ENCODE measurements at places on chromosomes 16 and 17.

GRCh38 chr17:81402981-81403467 lies 7.8 kb downstream of the BAHCC1 start:
- no peak for DNase-seq

DNA sequence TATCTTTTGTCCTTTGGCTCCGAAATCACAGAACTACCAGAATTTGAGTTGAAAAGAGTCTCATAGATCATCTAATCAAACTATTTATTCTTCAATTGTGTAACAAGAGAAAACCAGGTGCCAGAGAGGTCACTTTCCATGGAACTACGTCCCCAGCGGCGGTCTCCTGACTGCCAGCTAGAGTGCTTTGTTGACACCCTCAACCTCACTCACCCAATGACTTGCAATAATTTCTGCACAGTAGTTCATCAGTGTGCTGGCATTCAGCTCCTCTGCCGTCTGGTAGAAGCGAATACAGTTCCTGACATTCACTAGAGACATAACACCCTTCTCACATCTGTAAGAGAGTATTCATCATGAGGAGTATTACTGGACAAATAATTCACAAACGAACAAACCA lies 54.2 kb downstream of the ANKFY1 start:
- DNase-seq, result no peak

GRCh38 chr17:64459284-64459747 lies 10.4 kb downstream of the MILR1 start:
- DNase-seq, result no peak

DNA sequence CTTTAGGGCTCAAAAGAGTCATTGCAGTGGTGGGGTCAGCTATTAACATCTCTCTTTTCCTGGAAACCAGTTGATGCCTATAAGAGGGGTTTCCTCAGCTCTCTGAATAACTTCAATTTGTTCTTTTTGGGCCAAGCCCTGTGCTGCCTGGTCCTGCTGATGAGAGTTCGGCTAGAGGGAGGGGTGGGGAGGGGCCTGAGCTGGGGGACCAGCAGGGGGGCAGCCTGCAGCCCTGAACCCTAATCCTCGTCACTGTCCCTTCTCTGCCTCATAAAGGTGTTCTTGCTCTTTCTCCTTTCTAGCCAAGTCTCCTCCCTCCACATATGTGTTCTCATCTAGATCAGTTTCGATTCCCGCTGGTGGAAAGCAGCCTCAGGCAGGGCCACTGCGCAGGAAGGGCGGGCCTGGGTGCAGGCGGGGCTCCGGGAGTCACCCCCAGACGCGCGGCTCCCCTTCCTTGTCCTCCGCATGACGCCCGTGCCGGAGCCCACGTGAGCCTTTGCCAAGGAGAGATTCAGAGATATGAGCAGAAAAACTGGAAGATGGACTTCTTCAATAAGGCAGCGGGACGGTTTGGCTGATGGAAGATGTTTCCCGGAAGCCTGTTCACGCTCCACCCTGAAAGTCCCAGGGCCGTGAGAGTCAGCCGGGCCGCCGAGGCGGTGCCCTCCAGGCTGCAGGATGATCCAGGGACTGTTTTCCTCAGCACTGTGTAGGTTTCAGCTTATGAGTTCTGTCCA lies 15.0 kb upstream of the RHOT1 start:
- DNase-seq, result peak; percentile 71

DNA sequence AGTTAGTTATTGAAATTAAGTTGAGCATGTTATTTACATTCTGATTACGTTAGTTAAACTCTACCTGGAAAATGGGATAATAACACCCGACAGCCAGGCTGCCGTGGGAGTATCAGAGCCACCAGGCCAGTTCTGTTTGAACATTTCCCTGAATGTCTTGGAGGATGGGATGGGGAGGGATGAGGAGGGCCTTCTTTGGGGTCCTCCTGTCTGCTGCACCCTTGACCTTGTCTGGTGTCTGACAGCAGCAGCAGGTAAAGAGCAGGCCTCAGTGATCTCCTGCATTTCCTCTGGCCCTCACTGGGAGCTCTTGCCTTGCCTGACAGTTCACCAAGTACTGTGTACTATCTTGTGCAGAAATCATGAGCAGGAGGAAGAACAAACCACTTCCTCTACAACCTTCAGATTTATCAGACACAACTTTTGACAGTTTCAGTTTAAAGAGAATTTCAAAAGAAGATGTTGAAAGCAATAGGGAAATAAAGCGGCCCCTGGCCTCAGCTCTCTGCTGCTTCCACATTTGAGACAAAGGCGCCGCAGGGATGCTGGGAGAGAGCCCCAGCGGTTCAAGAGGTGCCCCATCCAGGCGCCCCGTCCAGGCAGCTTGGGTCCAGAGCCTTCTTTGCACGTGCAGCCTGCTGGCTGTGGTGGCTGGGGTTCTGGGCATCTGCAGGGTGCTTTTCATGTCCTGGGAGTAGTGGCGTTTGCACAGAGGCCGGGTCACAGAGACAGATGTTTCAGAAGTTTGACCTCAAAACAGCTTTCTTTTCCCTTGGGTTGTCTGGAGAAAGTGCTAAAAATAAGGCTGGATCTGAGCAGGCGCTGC lies 25.3 kb downstream of the CMIP start:
- no peak for DNase-seq

DNA sequence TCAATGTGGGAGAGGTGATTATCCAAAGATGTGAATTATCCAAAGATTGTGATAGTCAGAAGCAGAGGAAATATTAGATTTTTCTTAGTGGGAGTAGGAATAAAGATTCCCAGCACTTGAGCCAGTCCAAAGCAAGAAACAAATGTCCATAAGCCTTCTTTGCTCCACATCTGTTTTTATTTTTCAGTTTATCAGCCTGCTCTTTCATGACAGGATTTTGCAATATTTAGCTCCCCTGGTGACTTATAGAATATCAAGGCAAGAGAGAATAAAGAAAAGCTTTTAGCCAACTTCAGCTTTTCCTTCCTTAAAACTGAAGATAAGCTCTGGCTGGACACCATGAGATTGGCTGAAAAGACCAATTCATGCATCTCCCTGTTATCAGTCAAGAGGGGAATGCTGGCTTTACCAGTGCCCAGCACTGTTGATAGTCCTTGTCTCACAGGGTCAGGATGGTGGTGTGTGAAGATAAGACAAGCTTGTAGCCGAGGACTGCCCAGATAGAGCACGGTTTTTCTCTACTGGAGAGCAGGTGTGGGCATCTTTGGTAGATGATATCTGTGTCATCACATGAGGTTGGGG lies 706.5 kb downstream of the KCNJ2 start:
- DNase-seq, result no peak

DNA sequence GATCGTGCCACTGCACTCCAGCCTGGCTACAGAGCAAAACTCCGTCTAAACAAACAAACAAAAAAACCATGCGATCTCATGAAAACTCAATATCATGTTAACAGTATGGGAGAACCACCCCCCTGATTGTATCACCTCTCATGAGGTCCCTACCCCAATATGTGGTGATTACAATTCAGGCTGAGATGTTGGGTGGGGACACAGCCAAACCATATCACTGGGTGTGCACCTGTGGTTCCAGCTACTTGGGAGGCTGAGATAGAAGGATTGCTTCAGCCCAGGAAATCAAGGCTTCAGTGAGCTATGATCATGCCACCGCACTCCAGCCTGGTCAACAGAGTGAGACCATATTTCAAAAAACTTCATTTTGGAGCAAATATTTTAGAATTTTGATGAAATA lies 1094.7 kb upstream of the CDH8 start:
- no peak for DNase-seq
